ENCODE measurements at places on chromosomes 3 and 15. TPM values are rescaled to one million over a fixed set of nuclear protein-coding genes. Genes with fewer than 3 reads are reported as not detected.

The PHC3 gene
- total RNA-seq: 10.3 TPM

The CPNE4 gene
- not detected for total RNA-seq

The ARL14 gene
- total RNA-seq: 0.24 TPM

The SCG5 gene
- total RNA-seq: 13.6 TPM

The MCF2L2 gene
- 0.38 TPM for total RNA-seq

The NSMCE3 gene
- total RNA-seq: 8.9 TPM

The PRTG gene
- total RNA-seq: 27.5 TPM

The SLC22A14 gene
- total RNA-seq: 0.29 TPM

The ATOSA gene
- total RNA-seq: 9.4 TPM

The MAN2C1 gene
- 214 TPM for total RNA-seq

The SRPRB gene
- 49.3 TPM for total RNA-seq

The KLF15 gene
- 8.3 TPM for total RNA-seq

The SLC28A1 gene
- not detected for total RNA-seq

The SLC27A2 gene
- 0.34 TPM for total RNA-seq

All from A375 (cell line).